ENCODE measurements at places on chromosomes 16 and 17.

GRCh38 chr17:57341611-57342540, 85.6 kb downstream of the MSI2 start:
- no peak for DNase-seq

GRCh38 chr16:180101-180675, at the start of gene HBQ1:
TSS of gene HBQ1 (plus strand) at chr16:180459. CDS start at chr16:180487, 28 bp downstream.
- no peak for DNase-seq

GRCh38 chr17:41071606-41072360, 6.1 kb upstream of the KRTAP2-4 start:
- DNase-seq = no peak

- DNase-seq = no peak
Observed at GRCh38 chr16:80893686-80894085, 89.3 kb upstream of the CDYL2 start.

- no peak for DNase-seq
Observed at GRCh38 chr17:55571095-55571494, 59.8 kb upstream of the SMIM36 start.

Measured in urothelium cell line (cell line).